ENCODE measurements at places on chromosomes 7 and 10.
A peak's percentile ranks its signal among the peaks of the same experiment; 100 is the strongest.

- DNase-seq: no peak
These were observed 164.1 kb upstream of the HPS1 start for GRCh38 chr10:98610836-98611235.

DNA sequence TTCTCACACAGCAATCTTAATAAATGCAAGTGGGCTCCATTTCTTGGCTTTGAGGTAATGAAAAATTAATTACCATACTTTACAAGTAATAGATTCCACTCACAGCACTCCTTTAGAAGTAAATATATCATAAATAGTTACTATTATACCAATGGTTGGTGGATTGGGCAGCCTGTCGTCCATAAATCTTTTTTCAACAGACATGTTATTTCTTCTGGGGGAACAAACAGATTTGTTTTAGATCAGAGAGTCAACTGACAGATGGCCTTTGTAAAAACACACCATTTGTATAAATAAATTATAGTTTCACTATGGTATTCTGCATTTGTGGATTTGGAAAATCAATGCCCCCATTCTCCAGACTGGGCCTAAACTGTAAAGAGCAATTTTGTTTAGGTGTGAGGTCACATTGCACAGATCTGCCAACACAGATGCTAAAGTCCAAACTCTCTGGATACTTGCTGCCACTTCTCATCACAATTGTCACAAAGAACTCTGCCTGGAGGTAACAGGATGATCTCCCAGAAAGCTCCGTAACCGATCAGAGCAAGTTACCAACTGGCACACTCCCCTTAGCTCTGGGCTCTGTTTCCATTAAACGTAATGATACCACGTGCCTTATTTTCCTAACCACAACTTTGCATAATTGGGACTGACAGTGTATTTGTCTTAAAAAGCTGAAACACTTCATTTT lies 4.5 kb upstream of the MACROH2A2 start:
- DNase-seq: no peak

DNA sequence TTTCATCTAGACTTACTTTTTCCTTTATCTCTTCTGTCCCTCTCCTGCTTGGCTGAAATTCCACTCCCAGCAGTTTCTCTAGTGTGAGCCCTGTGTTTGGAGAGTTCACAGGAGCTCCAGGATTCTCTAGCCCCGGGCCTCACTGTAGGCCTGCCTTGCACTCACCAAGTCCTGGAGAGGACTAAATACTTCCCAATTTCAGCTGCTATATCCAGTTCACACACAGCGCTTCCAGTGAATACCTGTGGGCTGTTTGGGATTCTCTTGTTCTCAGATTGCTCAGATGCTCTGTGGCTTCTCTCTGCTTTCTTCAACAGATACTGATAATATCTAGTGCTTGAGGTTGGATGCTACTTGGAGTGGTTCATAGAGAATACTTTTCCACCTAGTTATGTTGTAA lies 46.0 kb downstream of the MINPP1 start:
- DNase-seq: no peak

DNA sequence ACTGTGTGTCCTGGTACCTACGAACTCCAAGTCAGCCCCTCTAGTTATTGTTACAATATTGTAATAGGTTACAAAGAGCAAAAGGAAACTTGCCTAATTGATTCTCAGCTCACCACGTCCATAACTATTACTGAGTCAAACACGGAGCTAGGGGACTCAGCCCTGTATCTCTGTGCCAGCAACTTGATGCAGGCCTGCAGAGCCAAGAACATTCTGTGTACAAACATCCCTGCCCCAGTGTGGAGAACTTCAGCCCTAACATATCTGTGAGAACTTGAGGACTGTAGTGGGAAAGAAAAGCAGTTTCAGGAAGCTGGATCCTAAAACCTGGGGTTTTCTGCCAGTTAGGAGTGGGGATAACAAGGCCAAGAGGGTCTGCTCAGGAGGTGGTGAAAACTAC lies 114.9 kb upstream of the PRSS58 start:
- no peak for DNase-seq

DNA sequence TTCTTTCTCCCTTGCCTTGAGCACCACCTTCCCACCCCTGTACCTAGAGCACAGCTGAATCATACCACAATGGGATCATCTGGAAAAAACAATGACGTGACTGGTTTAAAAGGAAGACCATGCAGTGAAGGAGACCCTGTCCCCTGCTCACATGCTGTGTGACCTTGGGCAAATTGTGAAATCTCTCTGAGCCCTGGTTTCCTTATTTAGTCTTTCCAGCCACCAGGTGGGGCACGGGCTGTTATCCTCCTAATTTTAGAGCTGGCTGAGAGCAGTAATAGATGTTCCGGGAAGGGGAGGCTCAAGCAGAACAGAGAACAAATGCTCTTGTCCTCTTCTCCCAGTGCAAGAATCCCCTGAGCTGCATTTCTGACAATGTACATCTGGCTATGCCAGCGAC lies 198.3 kb downstream of the RPS24 start:
- DNase-seq: no peak

- no peak for DNase-seq
These were observed 54.9 kb upstream of the RHOBTB1 start for GRCh38 chr10:60998932-60999331.

DNA sequence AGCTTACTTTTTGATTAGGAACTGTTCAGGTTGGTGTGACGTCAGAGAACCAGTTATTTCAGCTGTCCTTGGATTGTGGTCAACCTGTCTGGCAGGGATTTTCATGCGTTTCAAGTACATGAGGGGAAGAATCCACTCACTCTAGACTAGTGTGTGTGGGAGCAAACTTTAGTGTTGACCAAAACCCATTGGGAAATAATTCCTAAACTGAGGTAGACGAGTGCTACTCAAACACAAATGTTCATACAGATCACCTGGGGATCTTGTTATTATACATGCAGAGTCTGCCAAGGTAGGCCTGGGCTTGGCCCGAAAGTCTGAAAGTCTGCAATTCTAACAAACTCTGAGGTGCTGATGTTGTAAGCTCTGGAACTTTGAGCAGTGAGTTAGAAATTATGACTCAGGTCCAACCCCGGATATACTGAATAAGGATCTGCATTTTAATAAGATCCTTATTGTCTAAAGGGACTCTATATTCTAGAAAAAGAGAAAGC lies 111.1 kb upstream of the CREB5 start:
- no peak for DNase-seq

GRCh38 chr7:1536743-1537534 lies 6.4 kb downstream of the MAFK start:
- no peak for DNase-seq

DNA sequence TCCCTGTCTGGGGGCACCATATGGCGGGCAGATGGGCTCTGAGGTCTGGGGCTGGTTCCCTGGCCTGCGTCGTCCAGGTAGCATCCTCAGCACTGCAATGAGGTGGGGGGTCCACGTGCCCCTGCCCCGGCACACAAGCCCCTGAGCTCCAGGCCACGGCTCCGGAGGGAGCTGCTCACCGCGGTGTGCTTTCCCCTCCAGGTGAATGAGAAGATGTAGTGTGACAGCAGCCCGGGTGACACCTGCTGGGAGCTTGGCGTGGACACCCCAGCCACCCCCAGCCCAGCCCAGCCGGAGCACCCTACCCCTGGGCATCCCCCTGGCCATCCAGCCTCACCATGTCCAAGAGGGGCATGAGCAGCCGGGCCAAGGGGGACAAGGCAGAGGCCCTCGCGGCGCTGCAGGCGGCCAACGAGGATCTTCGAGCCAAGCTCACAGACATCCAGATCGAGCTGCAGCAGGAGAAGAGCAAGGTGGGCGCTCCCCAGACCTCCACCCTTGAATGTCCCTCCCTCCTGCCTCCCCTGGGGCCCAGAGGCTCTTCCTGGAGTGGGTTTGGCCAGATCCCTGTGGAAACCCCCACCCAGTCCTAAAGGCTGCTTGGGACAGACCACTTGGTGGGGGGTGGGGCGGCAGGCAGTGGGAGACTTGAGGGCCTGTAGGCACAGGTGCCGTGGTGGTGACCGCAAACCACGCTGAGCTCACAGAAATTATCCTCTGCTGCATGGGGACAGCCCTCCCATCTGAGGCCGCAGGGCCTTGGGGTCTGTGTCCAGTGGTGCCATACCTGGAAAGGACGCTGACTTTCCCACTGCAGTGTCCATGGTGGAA lies 38.9 kb downstream of the JAKMIP3 start:
- DNase-seq: no peak

DNA sequence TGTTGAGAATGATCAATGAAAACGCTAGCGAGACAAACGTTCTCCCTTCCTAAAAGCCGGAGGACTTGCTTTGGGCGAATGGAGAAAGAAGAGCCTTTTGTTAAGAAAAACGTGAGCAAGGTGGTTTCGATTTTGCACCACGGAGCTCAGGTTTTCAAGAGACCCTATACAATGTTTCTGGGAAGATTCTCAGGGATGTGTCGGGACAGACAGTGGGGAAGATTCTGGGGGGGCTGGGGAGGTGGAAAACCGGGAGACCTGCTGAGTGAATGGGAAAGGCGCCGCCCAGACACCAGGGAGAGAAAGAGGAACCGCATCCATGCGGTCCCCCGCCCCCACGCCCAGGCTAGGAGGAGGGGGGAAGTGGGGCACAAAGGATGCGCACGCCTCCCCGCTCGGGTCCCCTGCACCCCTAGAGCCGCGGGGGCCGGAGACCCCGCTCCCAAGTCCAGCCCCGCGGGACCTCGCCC lies 745 bp downstream of the YWHAG start:
- peak; percentile 59 for DNase-seq

DNA sequence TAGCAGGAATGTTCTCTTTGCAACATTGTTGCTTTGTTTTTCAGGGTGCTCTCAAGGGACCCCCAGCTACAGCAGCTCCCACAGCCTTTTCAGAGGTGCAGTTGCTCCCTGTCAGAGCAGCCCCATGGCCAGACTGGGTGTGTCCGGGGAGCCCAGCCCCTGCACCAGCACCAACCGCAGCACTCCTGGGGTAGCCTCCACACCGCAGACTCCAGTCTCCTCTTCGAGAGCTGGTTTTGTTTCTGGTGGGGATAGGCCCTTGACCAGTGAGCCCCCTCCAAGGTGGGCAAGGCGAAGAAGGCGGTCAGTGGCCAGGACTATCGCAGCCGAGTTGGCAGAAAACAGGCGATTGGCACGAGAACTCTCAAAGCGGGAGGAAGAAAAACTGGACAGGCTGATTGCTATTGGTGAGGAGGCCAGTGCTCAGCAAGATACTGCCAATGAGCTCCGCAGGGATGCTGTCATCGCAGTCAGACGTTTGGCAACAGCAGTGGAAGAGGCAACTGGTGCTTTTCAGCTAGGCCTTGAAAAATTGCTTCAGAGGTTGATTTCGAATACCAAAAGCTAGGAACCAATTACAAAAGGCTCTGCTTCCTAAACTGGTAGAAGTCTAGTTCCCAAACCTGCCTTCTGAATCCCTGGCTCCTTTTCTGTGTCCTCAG lies 5.4 kb downstream of the HSPA14 start:
- no peak for DNase-seq

GRCh38 chr7:78172267-78172757 lies 373.7 kb downstream of the PHTF2 start:
- no peak for DNase-seq

DNA sequence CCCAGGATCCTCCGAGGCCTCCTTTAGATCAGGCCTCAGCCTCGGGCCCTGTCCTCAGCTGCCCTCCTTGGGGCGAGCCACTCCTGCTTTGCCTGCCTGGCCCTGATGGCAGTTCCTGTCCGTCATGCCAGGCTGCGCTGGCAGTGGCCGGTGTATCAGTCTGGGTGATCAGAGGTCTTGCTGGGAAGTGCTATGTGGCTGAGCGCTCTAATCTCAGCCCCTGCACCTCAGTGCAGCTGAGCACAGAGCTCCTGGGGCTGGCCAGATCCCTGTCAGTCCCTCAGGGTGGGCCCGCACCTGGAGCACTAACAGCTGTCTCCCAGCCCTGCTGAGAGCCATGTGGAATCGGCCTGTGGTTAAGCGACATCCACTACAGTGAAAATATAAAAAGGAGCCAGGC lies 14.8 kb upstream of the CFAP46 start:
- DNase-seq: no peak

GRCh38 chr10:126640401-126640800 lies 30.1 kb downstream of the C10orf90 start:
- DNase-seq: no peak

DNA sequence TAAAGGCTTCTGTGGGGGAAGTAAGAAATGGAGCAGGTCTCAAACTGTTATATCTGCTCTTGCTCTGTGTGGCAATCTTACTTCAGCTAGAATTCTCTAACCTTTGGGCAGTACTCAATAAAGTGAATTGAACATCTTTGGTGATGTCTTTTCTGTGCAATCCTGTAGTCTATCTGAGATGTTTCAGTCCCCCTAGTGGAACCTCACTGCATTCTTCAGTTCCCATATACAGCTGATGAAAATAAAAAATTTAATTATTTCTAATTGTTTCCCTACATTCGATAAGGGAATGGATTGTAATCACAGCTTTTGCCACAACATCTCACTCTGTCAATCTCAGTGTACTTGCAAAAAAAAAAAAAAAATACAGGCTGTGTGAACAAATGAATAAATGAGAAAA lies 522.6 kb downstream of the DNAJB9 start:
- no peak for DNase-seq

DNA sequence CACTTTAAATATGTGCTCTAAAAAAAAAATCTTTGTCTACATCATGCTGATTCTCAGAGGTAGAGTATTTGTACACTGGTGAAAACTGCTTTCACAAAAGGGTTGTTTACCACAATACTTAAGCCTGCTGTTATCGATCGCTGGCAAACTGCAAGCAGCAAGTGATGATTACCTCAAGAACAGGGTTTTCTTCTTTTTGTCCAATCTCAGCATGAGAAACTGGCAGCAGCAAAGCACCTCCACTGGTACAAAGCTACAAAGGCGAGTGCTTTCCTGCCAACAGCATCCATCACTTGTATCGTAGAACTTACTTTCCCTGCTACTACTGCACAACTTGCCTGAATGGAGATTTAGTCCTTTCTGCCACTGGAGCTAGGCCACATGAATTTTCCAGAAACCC lies 276.5 kb downstream of the DGKB start:
- no peak for DNase-seq

DNA sequence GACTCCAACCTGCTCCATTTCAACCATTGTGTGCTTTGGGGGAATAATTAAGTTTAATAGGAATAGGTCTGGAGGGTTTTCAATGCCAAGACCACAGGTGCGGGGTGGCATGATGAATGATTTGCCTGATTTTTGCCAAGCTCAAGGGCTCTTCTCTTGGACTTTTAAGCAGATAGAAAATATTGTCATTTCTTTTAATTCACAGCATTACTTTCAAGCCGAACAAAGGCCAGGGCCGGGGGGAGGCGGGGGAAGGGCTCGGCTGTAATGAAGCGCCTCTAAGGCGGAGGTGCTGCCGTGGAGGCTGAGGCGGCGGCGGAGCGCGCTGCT lies 6.5 kb downstream of the PTF1A start:
- no peak for DNase-seq

- no peak for DNase-seq
These were observed 642.7 kb downstream of the IPMK start for GRCh38 chr10:57624856-57625592.

- no peak for DNase-seq
These were observed 179.4 kb downstream of the SEMA3E start for GRCh38 chr7:83469491-83469890.

GRCh38 chr10:103555325-103555649 lies 61.8 kb downstream of the NEURL1 start:
- DNase-seq: no peak

DNA sequence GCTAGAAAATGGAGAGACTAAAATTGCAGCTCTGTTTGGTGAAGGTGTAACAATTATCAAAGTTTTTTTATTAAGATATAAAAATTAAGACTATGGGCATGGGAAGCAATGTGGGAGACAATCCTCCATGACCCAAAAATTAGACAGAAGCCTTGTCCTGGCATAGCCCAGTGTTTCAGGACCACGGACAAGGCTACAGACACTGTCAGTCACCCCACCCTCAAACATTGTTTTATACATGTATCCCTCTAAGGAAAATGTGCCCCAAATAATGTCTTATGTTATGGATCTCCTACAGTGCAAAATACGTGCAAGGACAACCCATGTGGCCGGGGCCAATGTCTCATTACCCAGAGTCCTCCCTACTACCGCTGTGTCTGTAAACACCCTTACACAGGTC lies 24.0 kb downstream of the HABP2 start:
- no peak for DNase-seq
